ENCODE measurements at places on chromosomes 7 and 10.

DNA sequence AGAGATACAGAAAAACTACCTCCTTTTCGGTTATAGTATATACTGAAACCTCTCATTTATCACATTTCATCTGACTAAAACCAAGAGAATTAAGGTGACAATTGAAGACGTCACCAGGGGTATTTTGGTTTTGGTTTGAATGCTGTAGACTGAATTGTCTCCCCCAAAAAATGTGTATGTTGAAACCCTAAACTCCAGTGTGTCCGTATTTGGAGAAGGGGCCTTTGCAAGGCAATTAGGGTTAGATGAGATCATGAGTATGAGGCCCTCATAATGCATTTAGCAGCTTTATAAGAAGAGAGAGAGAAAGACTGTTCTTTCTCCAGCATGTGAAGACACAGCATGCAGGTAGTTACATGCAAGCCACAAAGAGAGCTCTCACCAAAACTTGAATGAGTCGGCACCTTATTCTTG, 59.5 kb downstream of the CACNA2D1 start:
- DNase-seq: no peak

DNA sequence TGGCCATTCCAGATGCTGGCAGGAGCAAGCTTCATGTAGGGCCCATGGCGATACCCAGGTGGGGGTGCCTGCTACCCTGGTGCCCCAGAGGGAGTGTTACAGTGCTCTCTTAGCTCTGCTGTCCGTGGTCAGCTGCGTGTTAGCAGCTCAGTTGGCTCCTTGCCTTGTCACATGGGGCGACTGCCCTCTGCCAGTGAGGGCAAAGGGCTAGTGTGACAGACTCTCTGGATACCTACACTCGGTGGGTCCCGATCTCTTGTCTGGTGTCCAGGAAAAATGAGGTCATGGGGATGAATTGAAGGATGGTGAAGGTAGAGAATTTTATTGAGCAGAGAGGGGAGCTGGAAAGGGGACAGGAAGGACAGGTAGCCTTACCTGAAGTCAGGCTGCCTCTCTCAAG, 152.2 kb downstream of the CYP26A1 start:
- no peak for DNase-seq

DNA sequence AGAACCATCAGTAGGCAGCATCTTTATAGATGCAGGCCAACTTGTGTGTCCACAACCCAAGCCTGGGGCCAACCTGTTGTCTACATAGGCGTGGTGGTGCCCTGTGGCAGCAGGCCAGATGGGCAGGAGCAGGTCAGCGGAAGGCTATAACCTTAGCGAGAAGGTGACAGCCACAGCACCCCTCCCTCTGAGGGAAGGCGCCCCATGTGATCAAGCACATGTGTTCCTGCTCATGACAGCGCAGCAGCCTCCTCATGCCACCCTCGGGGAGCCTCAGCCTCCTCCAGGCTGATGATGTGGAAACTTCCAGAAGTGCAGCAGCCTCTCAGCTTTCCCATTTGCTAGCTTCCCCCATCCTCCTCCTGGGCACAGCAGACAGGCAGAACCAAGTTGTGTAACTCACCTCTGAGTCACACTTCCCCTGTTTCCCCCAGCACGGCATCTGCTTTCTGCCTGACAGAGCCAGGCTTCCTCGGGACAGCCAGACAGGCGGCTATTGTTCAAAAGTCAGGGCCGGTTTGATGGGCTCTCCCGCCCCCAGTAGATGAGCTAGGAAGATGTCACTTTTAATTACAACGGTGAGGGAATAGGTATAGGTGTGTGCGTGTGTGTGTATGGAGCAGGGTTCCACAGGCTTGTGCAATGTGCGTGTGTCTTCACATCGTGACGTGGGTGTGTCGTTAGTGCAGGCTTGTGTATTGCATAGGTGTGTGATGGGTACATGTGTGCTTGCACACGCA, 312.0 kb upstream of the ZMIZ1 start:
- peak; percentile 73 for DNase-seq

DNA sequence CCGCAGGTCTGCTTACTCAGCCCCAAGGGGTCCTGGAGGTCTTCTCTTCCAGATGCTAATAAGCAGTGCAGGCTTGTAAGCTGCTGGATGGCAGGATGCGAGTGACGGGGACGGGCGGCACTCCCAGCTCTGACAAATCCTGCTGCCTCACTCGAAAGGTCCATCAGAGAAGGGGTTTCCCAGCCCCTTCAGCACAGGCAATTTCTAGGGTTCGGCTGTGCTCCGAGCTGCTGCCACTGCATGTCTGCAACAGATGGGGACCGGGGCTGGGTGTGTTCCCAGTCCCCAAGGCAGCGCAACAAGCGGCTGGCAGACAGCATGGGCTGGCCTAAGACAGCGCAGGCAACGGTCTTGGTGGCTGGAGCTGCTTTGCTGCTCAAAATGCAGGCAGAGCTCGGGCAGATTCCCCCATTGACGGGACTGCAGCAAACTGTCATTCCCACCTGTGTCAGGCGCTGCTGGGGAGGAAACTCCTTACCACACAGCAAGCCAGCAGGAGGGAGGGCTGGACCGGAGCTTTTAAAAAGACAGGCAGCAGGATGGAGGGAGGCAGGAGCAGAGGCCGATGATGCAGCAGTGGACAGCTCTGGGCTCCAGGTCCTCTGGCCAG, 62.4 kb downstream of the PRKAG2 start:
- no peak for DNase-seq

DNA sequence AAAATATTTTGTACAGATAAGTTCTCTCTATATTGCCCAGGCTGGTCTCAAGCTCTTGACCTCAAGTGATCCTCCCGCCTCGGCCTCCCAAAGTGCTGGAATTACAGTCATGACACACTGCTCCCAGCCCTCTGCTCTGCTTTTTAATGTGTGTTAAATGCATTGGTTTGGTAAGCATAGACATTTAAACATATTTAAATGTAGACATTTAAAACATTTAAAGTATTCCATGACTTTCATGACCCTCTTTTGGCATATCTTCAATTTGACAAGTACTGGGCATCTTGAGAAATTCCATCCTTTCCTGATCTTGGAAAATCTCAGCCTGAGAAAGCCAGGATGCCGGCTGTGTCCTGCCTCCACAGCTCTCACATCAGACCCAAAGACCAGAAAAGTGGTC, 5.2 kb upstream of the SAR1A start:
- no peak for DNase-seq

DNA sequence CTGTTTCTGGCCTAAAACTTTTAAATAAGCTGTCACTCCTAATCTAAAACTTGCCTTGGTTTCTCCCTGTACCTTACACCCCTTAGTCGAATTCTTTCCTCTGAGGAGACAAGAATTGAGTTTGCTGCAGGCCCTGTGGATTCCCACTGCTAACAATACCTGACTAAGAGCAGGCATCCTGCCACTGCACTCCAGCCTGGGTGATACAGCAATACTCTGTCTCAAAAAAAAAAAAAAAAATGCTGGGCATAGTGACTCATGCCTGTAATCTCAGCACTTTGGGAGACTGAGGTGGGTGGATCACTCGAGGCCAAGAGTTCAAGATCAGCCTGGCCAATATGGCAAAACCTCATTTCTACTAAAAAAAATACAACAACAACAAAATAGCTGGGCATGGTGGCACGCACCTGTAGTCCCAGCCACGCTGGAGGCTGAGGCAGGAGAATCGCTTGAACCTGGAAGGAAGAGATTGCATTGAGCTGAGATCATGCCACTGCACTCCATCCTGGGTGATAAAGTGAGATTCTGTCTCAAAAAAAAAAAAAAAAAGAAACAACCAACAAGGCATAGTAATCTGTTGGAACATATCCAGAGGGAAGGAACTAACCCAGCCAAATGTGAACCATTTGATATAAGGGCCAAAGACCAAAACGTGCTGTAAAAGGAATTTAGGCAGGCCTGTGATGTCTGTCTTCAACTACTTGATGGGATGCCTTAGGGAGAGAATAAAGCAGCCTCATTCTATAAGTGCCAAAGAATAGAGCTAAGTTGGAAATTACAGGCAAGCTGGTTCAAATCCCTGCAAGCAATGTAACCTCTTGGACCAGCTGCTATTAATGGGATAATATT, 732.7 kb upstream of the AUTS2 start:
- DNase-seq: no peak

- no peak for DNase-seq
Measured at GRCh38 chr7:95220328-95220727, 104.0 kb downstream of the PON1 start.

DNA sequence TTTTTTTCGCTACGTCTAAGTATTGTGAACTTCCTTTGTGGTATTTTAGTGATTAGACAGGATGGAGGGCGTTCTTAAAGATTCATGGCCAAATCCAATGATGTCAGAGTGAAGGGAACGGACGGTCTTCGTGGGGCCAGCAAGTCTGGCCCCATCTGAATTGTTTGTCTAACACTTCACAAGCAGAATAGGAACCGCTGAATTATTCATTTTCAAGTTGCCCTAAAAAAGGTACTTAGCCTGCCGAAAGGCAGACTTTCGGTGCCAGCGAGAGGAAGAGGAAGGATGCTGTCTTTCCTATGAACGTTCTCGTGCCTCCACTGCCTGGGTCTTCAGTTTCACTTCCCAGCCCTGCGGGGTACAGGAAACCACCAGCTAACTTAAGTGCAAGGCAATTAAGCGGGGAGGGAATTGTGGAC, 145.7 kb upstream of the SH2B2 start:
- no peak for DNase-seq

DNA sequence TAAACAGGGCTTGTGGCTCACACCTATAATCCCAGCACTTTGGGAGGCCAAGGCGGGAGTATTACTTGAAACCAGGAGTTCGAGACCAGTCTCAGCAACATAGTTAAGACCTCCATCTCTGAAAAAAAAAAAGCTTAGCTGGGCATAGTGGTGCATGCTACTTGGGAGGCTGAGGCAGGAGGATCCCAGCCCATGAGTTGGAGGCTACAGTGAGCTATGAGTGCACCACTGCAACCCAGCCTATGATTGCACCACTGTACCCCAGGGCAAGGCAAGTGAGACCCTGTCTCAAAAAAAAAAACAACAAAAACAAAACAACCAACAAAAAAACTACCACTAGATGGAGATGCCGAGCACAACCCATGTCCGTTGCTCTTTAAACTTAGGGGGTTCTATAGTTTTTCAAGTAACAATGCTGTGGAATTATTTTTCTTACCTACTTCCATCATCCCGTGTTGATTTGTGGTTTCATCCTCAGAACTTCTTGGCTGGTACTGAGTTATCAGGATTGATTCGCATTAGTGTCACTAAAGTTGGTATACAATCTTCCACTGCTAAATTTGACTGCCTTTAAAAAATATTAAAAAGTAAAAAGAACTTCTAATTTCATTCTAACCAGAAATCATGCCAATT, 12.2 kb upstream of the REPIN1 start:
- peak; percentile 74 for DNase-seq

DNA sequence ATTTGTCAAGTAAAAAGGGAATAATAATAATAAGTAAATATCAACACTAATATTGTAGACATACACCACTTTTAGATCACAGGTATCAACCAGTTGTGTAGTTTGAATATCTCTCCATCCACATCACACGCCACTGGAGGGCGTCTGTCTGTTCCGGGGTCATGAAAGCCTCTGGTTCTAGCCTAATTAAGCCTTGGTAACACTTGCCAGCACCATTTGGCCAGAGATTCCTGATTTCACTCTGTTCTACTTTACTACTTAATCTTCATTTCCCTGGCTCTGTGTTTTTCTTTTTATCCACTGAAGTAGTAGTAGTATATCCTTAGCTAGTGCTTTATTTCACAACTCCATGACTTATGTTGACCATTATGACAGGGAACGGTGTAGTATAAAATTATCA, 285.6 kb upstream of the POM121L12 start:
- DNase-seq: no peak

DNA sequence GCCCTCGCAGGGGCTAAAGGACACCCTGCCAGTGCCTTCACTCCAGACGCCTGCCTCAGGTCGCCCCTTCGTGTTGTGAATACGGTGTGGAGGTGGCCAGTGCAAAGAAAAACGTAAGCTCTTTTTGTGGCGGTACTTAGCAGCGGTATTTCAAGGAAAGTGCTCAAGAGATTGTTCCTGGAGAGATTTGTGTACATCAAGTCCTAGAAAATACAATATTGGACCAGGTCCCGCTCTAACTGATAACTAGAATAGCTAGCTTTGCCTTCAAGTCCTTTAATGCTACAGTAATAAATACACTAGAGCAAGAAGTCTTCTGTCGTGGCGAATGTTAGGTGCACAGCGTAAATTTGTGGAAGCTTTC, 689 bp downstream of the PLCE1 start:
- no peak for DNase-seq

GRCh38 chr7:98233219-98234070, 18.6 kb downstream of the TECPR1 start:
- no peak for DNase-seq

DNA sequence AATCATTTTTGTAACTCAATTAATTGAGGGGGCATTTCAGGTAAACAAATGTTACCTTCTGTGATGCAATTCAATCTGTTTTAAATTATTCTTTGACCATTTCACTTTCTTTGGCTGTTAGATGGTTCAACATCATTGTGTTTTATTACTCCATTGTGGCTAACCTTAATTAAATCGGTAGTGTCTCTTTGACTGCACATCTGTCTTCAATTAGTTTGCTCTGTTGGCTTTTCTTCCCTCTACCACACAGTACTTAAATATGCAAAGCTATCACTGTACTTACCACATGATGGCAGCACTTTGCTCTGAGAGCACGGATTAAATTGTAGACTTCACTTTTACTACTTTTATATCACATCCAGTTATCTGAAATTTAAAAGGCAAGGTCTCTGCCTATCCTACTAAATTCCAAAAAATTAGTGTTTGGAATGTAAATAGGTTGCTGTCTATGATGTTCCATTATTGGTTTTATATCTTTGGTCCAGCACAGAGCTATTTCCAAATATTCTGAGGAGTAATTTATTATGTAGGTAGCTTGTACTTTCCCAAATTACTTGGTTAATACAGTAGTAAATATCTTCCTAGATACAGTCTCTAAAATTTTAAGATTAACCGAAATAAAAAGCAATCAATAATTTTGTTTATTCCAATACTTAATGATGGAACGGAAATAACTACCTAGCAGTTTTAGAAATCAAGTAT, 352.0 kb downstream of the PCLO start:
- no peak for DNase-seq

- DNase-seq: no peak
Measured at GRCh38 chr10:76962851-76963250, 674.8 kb downstream of the KCNMA1 start.

GRCh38 chr7:55348502-55348901, 16.6 kb upstream of the LANCL2 start:
- no peak for DNase-seq

DNA sequence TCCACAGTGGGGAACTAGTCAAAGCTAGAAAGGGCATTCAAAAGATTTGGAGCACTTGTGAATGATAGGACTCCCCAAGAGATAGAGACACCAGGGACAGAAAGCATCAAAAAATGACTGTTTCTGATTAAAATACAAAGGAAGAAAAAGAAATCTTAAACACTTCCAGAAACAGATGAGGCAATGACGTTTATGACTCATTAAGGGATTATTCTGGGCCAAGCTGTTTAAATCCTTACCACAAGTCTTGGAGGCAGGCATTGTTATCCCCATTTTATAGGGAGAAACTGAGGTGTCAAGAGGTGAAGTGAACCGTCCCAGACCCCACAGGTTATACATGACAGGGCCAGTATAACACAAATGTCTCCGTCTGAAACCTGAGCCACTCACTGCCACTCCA, 68.3 kb upstream of the AMPH start:
- no peak for DNase-seq

- peak; percentile 84 for DNase-seq
Measured at GRCh38 chr10:125060826-125061556, 99.4 kb downstream of the CTBP2 start.
